Left colon (tissue), 2 donors: ENCODE measurements at places on chromosomes 6 and 20.

DNA sequence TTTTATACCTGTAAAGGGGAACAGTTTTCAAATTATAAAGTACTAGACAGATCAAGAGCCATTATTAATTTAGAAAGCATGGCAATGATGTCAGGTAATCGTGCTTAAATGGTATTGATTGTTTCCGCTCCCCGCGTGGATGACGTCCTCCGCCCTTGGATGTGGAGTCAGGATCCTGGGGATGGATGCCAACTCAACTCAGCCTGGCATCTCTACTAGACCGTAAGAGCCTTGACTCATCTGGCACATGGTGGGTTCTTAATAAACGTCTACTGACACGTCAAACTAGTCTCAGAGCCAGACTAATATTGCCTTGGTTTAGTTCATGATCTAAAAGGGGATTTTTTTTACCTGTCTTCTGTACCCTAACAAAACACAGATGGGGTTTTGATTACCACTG lies 80.2 kb downstream of the LRFN2 start:
- no peak for DNase-seq

GRCh38 chr6:53074347-53074746 lies 9.1 kb downstream of the FBXO9 start:
- no peak for DNase-seq

DNA sequence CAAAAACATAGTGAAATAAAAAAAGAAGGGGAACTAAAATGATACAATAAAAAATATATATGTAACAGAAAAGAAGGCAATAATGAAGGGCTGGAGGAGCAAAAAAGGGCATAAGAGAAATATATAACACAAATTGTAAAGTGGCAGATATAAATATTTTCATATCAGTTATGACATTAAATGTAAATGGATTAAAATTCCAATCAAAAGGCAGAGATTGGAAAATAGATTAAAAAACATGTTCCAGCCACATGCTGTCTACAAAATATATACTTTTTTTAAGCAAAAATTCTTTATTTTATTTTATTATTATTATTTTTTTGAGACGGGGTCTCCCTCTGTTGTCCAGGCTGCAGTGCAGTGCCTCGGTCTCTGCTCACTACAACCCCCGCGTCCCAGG lies 23.9 kb upstream of the NT5E start:
- no peak for DNase-seq

- no peak for DNase-seq
Measured at GRCh38 chr6:45388328-45388727, 10.6 kb upstream of the SUPT3H start.

DNA sequence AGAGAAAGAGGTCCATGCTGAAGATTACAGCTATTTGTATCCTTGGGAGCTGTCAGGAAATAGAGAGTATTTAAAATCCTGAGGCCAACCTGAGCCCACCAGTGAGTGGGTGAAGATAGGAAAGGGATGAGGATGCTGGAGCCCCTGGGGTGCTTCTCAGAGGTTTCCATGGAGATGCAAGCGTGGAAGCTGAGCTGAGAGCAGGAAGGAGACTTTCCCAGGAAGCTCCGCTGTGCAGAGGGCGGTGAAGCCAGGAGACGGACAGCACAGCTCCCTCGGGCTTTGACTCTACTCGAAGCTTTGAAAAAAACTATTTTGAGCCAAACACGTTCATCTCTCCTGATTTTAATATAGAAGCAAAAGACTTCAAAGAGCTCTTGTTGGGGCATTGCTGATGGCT lies 222.1 kb downstream of the SMOC2 start:
- no peak for DNase-seq

DNA sequence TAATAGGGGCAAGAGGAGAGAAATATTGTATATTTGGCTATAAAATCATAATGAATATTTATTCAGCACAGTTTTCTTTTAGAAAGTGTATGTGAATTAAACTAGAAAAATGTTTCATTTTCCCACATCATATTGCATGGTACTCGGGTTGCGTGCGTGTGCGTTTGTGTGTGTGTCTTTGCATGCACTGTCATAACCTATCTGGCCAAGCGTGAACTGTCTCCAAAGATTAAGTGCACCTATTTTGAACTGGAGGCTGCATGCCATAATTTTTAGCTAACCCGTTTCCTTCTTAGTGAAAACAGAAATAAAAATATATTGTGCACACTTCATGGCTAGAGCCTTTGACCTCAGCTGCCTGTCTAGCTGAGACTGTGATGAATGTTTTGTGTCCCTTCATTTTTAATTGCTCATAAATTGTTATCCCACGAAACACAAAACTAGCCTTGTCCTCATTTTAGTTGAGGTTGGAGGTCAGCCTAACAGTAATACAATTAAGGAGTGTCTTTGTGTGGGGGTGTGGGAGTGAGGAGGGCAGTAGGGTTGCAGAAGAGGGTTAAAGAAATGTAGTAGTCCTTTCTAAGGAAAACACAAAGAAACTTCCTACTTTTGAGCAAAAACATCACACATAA lies 336.1 kb upstream of the POU3F2 start:
- no peak for DNase-seq

DNA sequence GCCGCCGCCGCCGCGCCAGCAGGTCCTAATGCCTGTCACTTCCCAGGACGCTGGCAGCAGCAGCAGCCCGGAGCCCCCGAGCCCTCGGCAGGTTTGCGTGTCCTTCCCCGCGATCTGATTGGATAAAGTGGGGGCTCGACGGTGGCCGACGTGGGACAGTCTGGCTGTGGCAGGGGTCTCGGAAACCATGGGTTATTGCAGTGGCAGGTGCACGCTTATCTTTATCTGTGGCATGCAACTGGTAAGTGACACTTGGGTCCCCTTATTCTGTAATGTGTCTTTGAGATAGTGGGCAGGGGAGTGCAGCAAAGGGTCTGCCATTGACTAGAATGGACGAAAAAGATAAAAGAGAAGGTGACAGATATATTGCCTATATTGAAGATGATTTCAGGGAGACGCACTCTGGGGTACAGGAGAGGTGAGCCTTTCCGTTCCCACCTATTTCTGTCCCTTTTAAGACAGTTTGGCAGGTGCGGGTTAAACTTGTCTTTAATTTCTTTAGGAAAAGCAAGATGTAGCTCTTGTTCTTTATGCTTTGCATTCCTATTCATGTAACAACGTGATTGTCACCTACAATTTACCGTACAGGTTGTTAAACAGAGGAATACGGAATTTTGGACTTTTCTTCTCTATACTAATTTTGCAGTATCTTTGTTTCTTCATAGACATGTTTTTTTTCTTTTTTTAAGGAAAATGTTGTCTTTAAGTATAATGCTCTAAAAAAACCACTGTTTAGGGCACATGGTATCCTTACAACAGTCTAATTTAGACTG lies 535 bp downstream of the NKAIN2 start:
- DNase-seq = no peak

DNA sequence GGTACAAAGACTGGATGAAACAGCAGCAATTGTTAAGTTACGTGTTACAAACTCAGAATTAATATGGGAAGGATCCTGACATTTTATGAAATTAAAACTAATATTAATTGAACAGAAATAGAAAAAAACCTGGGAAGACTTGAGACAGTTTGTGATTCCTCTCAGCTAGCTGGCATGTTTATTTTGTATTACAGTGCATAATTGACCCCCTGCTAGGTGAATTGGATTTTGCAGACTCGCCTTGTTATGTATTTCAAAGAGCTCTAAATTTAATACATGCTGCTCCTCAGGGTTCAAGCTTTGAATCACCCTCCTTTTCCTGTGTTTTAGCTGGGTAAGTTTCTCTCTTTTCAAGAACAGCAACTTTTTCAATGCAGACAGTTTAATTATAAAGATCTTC lies 339.4 kb downstream of the PLCB1 start:
- DNase-seq = no peak

GRCh38 chr6:1065986-1066385 lies 245.9 kb upstream of the FOXQ1 start:
- no peak for DNase-seq

DNA sequence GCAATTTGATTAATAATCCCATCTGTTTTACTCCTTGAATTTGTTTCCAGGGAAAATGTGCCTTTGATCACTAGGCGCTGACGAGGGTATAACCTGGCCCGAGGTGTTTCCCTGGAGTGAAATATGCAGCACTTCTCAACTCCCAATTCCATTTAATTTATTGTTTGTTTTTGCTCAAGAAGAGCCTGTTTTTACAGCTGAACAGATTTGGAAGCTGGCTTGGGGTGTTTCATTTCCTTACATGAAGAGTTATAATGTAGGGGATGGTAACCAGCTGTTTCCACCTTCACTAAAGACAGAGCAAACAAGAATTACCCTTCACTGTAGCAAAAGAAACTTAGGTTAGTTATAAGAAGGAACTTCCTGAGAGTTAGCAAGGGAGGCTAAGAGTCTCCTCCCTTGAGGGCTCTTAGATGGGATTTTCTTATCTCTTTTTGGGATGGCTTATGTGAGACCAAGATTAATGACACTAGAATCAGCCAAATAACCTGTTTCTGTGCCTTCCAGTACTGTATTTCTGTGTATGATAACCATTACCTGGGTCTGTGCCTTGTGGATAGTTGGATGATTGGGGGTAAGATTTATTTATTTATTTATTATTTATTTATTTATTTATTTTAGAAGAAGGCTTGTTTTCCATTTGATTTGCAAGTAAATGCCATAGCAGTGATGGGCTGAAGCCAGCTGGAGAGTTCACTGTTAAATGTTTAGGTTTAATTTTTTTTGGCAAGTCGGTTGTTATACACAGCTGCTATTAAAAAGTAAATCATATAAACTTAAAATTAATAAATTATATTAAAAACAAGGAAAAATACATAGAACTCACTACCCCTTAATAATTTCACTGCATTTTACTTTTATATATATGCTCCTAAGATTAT lies 162.2 kb upstream of the BMP2 start:
- no peak for DNase-seq

DNA sequence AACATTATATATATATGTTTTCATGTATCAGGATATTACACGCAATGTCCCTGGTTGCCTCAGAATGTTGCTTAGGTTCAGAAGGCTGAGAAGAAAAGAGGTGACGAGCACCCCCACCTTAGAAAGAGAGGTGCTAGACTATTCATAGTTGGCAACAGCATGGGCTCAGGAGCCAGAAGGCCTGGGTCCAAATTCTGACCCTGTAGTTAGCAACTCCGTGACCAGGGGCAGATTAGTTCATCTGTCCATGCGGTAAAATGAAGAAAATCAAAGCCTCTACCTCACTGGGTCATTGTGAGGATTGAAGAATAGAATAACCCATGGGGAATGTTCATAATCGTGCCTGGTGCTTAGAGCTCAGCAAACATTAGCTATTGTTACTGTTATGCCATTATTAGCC lies 5.4 kb upstream of the SIRT5 start:
- no peak for DNase-seq

GRCh38 chr6:34510299-34510698 lies 44.4 kb downstream of the PACSIN1 start:
- no peak for DNase-seq

- DNase-seq = no peak
Measured at GRCh38 chr6:17866876-17867444, 120.5 kb downstream of the KIF13A start.

DNA sequence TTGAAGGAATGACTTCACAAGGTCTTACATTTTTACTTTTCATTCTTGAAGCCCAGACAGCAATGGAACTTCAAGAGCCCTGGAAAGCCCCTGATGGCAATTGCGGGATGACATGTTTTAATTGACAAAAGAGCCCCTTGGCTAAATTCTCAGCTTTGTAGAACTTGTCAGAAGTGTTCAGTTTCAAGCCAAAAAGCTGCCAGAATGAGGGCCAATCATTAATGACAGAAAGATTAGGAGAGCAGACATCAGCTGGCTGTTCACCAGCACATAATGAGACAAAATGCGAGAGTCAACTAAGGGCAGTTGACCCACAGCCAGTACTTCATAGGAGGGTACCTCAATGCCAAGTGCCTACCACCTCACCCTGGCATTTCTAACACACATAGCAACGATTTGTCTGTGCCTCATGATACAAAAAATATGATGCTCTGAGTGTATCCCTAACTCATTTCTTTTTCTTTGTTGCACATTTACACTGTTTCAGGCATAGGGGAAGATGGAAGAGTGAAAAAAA lies 243.1 kb downstream of the MYLK4 start:
- no peak for DNase-seq

DNA sequence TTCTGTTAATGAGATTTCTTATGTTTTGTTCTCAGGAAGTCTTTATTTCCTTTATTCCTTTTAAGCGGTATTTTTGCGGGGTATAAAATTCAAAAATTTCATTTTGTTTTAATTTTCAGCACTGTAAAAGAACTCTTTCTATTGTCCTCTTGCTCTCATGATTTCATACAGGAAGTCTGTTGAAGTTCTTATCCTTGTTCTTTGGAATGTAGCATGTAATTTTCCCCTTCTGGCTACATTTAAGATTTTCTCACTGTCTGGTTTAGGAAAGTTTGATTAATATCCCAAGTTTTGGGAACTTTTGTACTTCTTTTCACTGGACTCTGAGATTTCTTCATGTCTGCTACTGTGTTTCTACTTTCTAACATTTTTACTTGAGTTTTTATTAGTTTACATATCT lies 581.4 kb upstream of the GJE1 start:
- no peak for DNase-seq

DNA sequence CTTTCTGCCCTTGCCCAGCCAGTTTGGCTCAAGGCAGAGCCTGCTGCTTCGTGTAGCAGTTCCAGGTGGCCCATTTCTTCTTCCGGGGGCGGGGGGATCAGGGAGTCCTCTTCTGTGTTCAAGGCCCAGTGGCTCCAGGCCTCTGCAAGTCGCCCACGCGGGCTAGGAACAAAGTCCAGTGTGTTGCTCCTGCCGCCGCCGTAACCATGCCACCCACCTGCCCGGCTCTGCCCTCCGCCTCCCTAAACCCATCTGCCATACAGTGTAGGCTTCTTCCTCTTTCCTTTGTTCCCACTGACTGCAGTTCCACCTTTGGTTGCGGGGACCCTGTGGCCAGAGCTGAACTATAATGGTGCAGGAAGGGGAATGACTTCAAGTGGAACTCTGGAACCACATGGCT lies 43.9 kb upstream of the SRF start:
- no peak for DNase-seq

GRCh38 chr6:27297857-27298730 lies 14.0 kb downstream of the POM121L2 start:
- no peak for DNase-seq

- DNase-seq = no peak
Measured at GRCh38 chr6:84774985-84775284, 10.5 kb upstream of the TBX18 start.

DNA sequence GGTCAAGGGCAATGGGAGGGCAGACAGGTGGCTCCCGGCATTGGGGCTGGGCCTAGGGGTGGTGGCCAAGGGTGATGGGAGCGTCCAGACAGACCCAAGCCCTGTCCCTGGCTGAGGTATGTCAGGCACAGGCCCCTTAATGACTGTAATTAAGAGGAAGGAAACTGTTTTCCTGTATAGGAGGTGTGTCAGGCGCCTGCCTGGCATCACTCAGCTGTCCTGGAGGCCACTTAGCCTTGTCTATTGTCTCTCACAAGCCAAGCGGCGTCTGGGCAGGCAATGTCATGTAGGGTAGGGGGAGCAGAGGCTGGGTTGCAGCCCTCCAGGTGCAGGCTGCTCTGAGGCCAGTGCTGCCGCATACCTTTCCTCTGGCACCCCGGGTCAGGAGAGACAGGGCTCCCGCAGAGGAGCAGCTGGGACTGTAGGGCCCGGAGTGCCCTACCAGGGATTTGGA lies 3.9 kb upstream of the FAM83C start:
- no peak for DNase-seq
